Left cardiac atrium (tissue), 4 donors: ENCODE measurements at places on chromosomes 12 and 14. TPM values are rescaled to one million over a fixed set of nuclear protein-coding genes. Genes with fewer than 3 reads are reported as not detected.

GRCh38 chr14:95095996-95096395 lies 61.3 kb downstream of the DICER1 start:
- no peak for DNase-seq

TAS2R43 gene
- not detected for total RNA-seq

- no peak for DNase-seq
Observed at GRCh38 chr14:73290279-73290678, 53.0 kb downstream of the PAPLN start.

DNAH10 gene
- 0.29 TPM for total RNA-seq

DNA sequence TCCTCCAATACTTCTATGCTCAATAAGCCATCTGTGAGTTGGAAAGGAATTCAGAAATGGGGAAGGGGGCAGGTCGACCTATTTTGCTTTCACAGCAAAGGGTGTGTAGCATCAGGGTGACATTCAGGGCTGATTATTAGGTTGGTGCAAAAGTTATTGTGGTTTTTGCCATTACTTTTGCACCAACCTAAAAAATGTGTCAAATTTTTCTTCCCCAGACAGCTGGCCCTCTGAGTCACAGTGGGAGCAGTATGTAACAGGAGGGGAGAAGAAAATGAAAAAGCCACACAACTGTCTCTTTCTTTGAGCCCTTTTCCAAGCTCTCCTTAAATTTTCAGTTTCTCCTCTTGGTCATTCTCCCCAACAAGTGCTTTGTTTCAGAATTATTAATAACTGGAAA lies 47.1 kb upstream of the GZMB start:
- no peak for DNase-seq

DNA sequence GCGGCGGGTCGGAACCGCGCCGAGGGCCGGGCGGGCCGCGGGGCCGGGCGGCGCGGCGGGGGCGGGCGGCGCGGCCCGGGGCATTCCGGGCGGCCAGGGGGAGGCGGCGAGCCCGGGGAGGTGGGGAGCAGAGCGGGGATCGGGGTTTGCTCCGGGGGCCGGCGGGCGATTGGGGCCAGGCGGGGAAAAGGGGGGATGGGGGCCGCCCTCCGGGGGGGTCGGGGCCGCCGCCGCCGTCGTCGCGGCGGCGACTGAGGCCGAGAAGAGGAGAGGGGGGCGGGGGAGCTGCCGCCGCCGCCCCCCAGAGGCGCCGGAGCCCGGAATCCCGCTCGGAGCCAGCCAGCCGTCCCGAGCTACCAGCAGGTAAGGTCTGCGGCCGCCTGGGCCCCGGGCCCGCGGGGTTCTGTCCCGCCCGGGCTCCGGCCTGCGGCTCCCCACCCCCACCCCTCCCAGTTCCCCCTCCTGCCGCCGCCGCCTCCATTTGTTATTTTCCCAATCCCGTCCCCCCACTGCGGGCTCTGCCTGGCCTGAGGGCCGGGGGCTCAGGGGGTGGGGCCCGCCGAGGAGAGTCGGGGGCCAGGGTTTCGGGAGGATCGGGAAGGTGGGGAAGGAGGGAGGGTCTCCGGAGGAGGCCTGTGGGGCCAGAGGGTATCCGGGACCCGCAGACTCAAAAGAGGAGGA lies 403 bp downstream of the ATN1 start:
- DNase-seq: peak; percentile 40

GRCh38 chr12:66538970-66539369 lies 139.9 kb downstream of the GRIP1 start:
- DNase-seq: no peak

DNA sequence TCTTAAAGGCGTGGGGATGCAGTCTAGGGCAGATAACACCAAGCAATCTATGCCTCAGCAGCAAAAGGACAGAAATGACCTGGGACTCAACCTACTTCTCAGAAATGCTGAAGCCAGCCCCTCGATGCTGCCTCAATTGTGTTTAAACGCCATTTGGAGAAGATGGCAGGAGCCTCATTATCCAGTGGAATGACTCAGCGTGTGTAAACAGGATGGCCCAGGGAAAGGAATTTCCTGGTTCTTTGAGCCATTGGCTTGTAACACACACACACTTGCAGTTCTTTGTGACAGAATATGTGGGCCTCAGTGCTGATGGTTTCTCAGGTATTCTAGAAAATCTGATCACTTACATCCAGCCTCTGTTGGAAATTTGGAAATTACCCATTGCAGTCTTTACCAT lies 154.3 kb downstream of the NTF3 start:
- DNase-seq: no peak

DPPA3 gene
- total RNA-seq: not detected

DNA sequence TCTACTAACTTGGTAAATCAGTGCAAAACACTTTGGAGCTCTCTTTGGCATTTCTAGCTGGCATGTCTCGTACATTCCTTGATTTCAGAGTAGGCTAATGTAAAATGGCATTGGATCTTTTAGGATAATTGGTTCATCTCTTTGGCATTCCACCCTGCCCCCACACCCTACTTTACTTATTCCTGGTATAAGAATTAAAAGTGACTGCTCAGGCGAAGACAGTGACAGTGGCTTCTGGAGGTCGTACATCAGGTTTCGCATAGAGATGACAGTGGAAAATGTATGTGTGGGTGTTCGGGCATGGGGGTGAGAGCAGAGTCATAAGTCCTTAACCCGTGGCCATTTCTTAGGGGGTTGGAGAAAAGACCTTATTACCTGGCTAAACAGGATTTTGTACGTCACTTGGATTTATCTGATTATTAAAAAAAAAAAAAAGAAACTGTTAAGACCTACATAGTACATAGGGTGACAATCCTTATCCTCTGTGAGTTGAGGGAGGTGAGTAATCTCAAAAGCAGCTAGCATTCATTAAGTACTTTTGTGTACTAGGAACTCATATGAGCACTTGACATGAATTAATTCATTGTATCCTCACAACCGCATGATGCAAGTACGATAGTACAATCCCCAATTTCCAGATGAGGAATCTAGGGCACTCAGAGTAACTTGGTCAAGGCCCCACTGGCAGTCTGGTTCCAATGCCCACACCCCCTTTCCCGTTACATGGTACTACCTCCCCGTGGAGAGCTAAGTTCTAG lies 22.4 kb upstream of the KCNK13 start:
- no peak for DNase-seq

DNA sequence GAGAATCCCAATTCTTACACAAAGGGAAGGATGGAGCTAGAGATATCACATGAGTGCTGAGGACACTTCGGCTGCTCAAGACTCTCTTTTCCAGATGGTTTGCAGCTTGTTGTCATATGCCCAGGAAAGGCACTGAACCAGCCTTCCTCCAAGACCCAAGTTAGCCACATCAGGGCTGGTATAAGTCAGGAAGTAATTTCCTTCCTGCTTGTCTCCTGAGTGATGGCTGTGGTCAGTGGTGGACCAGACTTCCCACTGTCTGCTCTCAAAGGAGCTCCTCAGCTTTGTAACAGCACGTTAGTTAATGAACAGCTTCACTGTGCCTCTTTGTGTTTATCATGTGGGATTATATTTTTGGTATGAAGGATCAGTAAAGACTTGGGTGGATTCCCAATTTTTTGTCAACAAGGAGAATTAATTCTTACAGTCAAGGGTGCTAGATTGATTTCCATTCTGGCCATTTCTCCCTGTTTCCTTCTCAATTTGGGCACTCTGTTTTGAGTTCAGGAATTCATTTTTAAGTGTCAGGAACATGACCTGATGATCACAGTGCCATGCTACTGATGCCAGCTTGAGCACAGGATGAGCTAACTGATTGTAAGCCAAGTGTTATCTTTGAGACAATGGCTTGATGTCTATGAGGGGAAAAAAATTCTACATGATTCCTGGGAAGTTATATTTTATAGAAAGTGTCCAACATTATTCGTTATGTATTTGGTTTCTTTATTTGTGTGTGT lies 145.8 kb downstream of the GCH1 start:
- DNase-seq: no peak

DNA sequence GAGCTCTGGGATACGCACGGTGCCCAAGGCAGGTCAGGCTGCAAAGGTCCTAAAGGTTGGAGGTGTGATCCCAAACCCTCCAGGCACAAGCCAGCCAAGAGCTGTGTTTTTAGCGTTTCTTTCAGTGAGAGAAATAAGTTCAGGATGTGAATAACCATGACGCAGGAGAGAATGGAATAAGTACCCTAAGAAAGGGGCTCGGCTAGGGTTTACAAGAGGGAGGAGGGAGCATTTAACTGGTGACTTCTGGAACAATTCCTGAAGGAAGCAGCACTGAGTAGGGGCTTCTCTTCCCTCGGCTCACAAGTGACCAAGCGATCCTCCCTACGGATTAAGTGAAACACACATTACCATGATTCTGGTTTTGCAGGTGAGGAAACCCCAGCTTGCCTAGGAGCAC lies 29.4 kb downstream of the SSH1 start:
- no peak for DNase-seq

GRCh38 chr14:65210118-65210821 lies 108.0 kb upstream of the MAX start:
- DNase-seq: no peak

- DNase-seq: no peak
Observed at GRCh38 chr14:77007975-77008421, 20.5 kb downstream of the IRF2BPL start.

GRCh38 chr12:108211157-108211556 lies 82.1 kb downstream of the WSCD2 start:
- no peak for DNase-seq

GZMB gene
- 0.73 TPM for total RNA-seq
